NCI-H1417 treated with DMSO at 0.1 percent for 48 hours (cell line): ENCODE measurements at places on chromosomes 6 and 20.

DNA sequence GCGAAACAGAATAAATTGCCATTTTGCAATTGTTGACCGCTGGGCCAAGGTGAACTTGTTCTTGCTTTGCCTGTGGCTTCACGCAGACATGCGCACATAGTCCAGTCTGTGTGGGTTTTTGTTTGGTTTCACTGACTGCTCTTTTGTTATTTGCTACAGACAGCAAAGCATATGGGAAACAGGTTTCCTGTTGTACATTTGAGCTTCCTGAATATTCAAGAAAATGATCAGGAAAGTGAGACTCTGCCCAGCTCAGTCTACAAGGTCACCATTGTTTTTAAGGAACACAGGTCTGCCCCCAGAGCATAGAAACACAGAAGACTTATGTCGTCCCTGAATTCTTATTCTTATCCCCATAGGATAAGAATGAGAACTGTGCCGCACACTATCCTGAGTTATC is 55.6 kb downstream of the SASH1 start:
- no peak for DNase-seq

DNA sequence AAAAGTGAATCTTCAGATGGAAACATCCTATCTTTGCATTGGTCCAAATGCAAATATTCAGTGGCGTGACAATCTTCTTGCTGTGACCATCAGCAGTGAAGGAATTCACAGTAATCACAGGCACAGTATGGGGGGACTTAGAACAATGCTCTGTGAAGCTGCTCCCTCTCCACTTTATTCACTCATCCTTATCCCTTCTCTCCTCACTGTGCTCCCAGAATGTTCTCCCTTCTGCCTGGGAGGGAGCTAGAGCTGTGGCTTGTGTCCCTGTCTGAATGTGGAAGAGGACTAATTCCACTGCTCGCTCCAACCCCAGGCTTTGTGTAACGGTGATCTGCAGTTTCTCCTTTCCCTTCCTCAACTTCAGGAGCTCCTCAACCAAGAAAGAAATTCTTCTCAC is 243.7 kb downstream of the ALDH8A1 start:
- DNase-seq = no peak

DNA sequence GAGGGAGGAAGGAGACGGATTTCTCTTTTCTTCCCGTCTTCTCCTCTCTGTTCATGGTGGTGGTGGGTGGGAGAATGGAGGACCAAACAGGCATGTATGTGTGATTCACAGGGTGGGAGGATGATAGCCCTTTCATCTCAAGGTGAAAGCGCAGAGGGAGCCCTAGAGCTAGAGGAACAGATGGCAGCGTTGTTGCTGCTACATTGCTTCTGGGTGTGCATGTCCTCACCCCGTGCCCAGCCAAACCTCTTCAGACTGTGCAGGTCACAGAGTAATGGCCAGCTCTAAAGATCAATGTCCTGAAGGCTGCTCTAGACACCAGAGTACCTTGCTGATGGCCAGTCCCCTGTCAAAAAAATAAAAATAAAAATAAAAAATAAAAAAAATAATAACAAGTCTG is 301.8 kb downstream of the TBC1D7 start:
- DNase-seq = no peak

GRCh38 chr6:99344289-99344688 is 5.2 kb downstream of the FAXC start:
- DNase-seq = no peak

DNA sequence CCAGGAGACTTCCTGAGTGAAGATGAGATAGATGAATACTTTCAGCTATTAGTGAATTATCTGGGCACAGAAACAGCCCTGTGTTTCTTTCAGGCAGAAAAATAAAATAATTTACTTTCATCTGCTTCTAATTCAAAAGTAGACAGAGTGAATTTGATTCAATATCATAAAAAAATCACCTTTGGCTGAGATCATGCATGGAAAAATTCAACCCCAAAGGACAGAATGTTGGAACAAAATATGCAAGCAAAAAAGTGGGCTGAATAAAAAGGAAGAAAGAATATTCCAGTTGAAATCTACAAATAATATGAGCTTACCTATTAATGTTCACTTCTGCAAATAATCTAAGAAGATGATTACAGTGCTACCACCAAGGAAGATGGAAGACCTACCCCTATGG is 546.9 kb downstream of the TFAP2B start:
- DNase-seq = no peak

- no peak for DNase-seq
Measured at GRCh38 chr20:5030348-5031205, 29.3 kb upstream of the SLC23A2 start.

GRCh38 chr20:3247638-3248037 is 8.6 kb upstream of the SLC4A11 start:
- DNase-seq = no peak

DNA sequence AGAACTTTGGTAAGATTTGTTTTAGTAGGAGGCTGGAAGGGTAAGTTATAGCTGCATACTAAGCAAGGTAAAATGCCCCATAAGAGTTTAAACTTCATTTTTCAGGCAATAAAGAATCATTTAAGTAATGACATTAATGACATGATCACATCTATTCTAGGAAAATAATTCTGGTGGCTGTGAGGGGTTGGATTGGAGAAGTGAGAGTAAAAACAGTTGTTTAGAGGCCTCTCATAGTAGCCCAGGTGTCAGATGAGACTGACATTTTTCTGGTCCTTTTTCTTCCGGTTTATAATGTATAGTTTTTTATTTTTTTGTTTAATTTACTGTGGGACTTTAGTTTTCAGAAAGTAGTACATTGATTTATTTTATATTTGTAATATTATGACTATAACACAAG is 40.8 kb downstream of the ITCH start:
- DNase-seq = no peak

GRCh38 chr6:156778454-156779205 is 1.5 kb downstream of the ARID1B start:
- no peak for DNase-seq

- DNase-seq = no peak
Measured at GRCh38 chr20:37295001-37295400, 5.5 kb downstream of the MANBAL start.

GRCh38 chr6:140283197-140283596 is 908.7 kb upstream of the CITED2 start:
- DNase-seq = no peak

DNA sequence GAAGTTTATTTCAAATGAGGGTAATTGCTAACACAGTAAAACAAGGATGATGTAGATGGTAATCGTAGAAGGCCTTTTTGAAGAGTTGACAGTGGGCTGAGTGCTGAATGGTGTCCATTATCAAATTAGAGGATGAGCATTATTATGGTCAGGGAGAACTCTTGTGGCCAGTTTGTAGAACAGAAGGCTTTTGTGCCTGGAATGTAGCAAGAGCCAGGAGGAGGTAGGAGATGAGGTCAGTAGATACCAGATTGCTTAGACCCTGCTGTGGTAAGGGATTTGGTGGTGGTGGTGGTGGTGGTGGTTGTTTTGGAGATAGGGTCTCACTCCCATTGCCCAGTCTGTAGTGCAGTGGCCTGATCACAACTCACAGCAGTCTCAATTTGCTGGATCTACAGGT is 6.2 kb downstream of the CSE1L start:
- no peak for DNase-seq

DNA sequence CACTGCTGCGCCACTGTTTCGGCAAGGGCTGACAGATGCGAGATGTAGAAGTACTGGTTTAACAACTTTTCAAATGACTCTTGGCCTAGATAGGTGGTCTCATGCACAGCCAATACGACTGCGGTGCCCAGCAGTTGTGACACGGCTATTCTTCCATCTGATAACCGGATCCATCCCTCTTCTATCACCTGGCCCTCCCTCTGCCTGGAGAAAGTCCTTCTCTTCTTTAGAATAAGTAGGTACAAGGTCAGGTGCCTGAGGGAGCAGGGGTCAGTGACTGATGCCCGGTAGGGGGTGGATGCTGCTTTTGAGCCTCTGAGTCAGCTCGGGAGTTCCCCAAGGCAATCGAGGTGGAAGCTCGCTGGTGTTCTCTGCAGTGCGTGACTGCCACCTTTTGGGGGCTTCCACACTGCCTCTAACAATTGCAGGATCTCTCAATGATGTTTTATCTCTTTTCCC is 166.8 kb upstream of the GRIK2 start:
- no peak for DNase-seq

- DNase-seq = no peak
Measured at GRCh38 chr20:10114598-10114997, 79.8 kb downstream of the ANKEF1 start.

DNA sequence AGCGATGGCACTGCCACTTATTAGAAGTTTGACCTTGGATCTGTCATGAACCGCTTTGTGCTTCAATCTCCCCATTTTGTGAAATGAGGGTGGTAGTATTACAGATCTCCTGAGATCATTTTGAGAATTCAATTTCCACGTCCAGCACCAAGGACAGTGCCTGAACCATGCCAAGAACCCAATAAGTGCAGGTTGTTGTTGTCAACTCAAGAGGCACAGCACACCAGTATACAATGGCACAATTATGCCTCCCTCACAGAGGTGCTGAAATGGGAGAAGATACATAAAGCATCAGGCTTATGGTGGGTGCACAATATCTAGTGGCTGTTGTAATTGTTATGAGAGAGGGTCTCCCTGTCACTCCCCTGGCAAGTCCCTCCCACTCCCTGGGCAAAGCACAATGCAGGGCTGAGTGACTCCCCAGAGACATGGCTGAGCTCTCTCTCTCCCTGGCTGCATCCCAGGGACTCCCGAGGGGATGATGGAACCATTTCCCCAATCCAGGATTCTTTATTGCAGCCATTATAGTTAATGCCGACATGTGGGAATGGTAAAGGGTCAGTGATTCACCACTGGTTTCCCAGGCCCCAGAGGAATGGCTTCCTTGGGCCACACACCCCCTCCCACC is 78.7 kb downstream of the CDH22 start:
- DNase-seq = no peak
